ENCODE measurements at places on chromosomes 6 and 20.

GRCh38 chr20:825710-826421, 7.6 kb upstream of the FAM110A start:
- no peak for DNase-seq

DNA sequence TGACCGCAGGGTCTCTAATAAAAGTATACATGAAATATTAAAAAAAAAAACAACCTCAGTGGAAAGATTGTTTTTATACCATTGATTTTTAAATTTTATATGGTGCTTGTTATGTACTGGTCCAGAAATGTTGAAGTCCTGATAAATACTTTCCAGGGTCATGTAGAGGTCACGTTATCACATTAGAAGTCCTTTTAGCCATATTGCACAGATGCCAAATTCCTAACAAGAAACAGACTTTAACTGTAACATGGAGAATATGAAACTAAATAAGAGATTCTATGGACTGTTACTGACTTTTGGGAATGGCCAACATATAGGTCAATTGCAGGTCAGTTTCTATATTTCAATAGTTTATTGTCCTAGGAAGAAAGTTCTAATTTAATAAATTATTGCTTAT, 89.0 kb downstream of the ADGRB3 start:
- no peak for DNase-seq

DNA sequence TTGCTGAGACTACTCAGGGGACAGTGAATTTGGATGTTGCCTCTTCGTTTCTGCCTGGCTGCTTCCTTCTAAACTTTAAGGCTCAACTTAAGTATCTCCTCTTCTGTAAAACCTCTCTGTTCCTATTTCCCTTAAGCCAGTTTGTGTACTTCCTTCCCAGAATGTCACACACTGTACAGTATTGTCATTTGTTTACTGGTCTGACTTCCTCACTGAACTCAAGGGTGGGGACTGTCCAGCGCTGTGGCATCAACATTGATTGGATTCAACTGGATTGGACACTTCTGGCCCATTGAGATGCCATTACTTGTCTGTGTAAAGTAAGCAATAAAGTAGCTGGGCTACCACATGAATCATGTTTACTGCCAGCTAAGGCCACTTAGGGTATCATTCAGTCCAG, 69.7 kb downstream of the ANKS1A start:
- no peak for DNase-seq

GRCh38 chr6:36759148-36759759, 61.6 kb downstream of the RAB44 start:
- peak; percentile 88 for DNase-seq

DNA sequence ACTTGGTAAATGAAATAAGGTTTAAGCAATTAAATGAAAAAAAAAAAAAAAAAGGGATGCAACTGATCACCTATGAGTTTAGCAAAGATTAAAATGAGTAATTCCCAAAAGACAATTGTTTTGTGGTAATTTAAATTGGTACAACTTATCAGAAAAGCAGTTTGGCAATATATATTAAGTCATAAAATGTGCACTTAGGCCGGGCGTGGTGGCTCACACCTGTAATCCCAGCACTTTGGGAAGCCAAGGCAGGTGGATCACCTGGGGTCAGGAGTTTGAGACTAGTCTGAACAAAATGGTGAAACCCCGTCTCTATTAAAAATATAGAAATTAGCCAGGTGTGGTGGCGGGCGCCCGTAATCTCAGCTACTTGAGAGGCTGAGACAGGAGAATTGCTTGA, 7.9 kb downstream of the PHACTR2 start:
- no peak for DNase-seq
